ENCODE measurements at places on chromosomes 4 and X. TPM values are rescaled to one million over a fixed set of nuclear protein-coding genes. Genes with fewer than 3 reads are reported as not detected.

DNA sequence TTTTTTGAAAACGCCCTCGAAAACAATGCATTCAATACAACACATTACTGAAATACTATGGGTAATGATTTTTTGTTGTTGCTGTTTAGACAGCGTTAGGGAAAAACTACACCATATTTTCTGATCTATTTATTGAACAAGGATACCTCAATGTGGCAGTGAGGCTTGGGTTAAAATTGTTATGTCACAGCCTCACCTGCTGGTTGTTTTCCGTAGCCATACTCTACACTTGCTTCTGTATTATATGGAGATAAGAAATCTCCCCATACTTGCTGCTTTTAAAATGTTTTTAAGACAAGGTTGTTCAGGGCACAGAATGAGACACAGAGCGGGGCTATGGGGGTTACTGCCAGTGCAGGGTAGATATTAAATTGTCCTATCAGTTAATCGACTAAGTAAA, 221.6 kb upstream of the FTHL17 start:
- no peaks in the 10 kb centered on the region for H3K36me3 ChIP-seq
- H3K4me3 ChIP-seq = no peak overlapping the region
- no peak for DNase-seq

The TMEM150C gene
- total RNA-seq = 7.8 TPM

- H3K27me3 ChIP-seq = no peaks in the 10 kb centered on the region
- no peak for DNase-seq
- peaks cover 4% of the 10 kb centered on the region for H3K4me1 ChIP-seq
- H3K4me3 ChIP-seq = no peak overlapping the region
Measured at GRCh38 chrX:130877892-130878341, 25.1 kb downstream of the ENOX2 start.

DNA sequence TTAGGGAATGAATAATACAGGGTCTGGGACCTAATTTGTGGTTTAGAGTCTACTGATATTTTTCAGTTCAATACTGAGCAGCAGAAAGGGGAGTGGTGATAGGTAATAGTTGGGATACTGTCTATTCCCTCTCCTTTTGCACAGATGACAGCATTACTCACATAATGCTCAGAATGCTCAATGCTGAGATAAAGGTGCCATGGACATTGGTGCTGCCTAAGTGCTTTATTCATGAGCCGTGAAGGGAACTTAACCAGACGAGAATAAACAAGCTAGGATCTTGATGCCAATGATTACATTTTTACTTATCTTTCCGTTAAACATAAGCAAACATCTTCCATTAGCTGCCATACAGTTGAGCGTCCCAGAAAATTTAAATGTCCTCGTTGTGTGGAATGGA, 75.6 kb downstream of the STK32B start:
- H3K4me3 ChIP-seq = no peak overlapping the region
- H3K27ac ChIP-seq = no peak overlapping the region
- H3K4me1 ChIP-seq = no peaks in the 10 kb centered on the region
- H3K36me3 ChIP-seq = no peaks in the 10 kb centered on the region

The IL9R gene
- not detected for total RNA-seq

The GSX2 gene
- 5.6 TPM for total RNA-seq

The TRPC5OS gene
- not detected for total RNA-seq

- H3K27ac ChIP-seq = no peak overlapping the region
- no peaks in the 10 kb centered on the region for H3K36me3 ChIP-seq
- no peak overlapping the region for H3K4me3 ChIP-seq
- no peaks in the 10 kb centered on the region for H3K4me1 ChIP-seq
- H3K27me3 ChIP-seq = no peaks in the 10 kb centered on the region
Measured at GRCh38 chrX:14932136-14932535, 58.9 kb downstream of the MOSPD2 start.

The OTUD6A gene
- total RNA-seq = not detected

The MAPK10 gene
- total RNA-seq = 7.9 TPM

The ZXDB gene
- 7.1 TPM for total RNA-seq

DNA sequence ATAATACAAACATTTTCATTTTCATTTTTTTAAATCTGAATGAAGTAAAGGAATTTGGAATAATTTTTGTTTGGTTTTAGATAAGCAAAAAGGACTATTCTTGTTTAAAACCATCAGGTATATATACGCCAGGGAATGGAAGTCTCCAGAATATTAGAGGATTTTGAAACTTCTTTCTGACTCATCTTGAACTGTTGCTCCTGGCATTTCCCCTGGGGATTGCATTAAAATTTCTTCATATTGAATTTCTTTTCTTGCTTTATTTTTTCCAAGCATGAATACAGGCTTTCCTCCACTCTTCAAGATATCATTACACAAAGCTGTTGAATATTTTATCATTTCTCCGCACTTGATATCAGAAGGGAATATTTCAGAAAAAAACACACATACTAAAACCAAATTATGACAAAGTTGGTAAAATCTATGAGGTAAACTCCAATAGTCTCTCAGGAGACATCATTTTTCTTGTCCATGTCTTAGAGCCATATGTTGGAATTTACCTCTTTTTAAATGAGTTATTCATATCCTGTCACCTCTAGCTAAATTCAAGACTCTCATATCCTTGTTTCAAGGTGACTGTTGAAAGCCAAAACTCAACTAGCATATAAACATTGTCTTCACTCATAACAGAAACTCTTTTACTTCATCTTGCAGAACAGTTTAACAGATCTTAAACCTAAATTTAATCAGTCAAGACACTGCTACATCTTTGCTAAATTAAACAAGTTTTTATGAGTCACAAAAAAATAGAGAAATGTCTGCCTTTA, 20.7 kb upstream of the CSN1S1 start:
- no peak overlapping the region for H3K27ac ChIP-seq
- no peaks in the 10 kb centered on the region for H3K27me3 ChIP-seq
- no peak overlapping the region for H3K4me3 ChIP-seq

- no peak overlapping the region for H3K27ac ChIP-seq
- H3K4me3 ChIP-seq = no peak overlapping the region
- DNase-seq = no peak
Measured at GRCh38 chrX:20499763-20500162, 233.1 kb upstream of the RPS6KA3 start.

DNA sequence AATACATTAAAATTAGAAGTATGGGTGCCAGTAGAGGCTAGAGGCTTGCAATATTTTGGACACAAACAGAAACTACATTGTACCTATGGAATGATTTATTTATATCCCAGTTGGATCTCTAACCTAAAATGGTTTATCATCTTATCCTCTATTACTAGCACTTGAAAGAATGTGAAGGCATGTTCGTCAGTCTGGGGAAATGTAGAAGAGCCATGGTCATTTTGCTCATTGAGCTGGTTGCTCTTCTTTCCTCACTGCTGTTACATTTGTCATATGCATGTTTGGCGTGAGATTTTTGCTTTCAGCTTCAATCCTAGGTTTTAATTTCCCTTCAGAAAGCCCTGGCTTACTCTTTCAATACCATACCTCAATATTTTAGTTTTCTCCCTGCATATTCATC, 82.4 kb upstream of the MYOZ2 start:
- H3K36me3 ChIP-seq = no peaks in the 10 kb centered on the region
- H3K27ac ChIP-seq = no peak overlapping the region
- no peaks in the 10 kb centered on the region for H3K4me1 ChIP-seq
- no peak overlapping the region for H3K4me3 ChIP-seq
- no peak for DNase-seq
- H3K27me3 ChIP-seq = no peaks in the 10 kb centered on the region

The CHIC1 gene
- total RNA-seq = 8.9 TPM

DNA sequence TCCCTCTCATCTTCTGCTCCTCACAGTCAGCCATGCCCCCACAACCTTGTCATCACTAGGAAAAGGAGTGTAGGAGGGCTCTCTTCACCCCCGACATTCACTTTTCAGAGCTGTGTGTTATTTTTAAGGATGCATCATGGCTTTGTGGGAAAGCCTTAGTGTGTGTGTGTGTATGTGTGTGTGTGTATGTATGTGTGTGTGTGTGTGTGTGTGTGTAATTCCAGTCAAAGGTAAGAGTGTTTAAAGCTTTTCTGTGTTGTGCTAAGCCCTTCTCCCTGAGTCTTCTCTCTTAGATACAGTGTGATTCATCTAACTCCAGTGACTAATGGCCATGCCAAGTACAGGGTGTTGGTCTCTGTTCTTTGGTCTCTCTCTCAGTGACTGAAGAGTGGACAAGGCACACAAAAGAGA, 76.6 kb downstream of the CHIC2 start:
- H3K36me3 ChIP-seq = no peaks in the 10 kb centered on the region
- no peaks in the 10 kb centered on the region for H3K4me1 ChIP-seq
- no peak overlapping the region for H3K27ac ChIP-seq

DNA sequence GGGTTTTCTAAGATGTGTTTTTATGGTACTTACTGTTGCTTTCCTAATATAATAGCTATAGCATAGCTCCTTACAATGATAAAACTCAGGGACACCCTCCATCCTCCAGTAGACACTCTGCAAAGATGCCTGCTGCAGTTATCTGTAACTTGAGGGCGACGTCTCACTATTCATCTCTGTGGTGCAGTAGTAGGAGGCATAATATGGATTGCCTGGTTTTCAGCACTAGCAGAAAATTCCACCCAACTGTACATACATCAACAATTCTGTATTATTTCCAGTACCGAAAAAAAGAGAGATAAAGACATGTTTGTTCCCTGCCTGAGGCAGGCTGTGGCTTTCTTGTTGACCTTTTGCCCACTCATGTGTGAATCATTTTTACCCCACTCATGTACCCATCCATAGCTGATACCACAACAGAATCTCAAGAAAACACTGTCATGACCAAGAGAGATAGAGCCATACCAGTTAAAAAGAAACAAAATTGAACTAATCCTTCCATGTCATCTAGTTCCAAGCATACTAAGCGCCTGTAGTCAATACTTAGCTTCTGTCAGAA, 220.1 kb downstream of the RAB28 start:
- H3K27ac ChIP-seq = no peak overlapping the region
- H3K4me3 ChIP-seq = no peak overlapping the region
- H3K36me3 ChIP-seq = peaks cover 4% of the 10 kb centered on the region
- H3K27me3 ChIP-seq = no peaks in the 10 kb centered on the region
- DNase-seq = no peak
- H3K4me1 ChIP-seq = peaks cover 30% of the 10 kb centered on the region

DNA sequence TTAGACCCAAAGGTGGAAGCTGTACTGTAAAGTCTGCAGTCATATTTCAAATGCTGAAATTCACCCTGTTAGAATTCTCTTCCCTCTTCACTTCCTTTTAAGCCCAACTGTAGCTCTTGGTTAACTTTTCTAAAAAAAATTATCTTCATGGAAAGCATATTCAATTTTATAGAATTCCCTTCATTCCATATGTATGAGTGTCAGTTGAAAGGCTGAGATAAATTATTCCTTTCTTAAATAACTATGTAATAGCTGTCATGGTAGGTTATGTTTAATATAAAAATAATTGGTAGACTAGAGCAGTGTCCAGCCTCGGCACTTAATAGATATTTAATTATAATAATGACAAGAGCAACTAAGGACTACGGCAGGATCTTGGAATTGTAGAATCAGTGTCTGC, 16.8 kb upstream of the ARSH start:
- no peaks in the 10 kb centered on the region for H3K27me3 ChIP-seq
- DNase-seq = no peak
- no peak overlapping the region for H3K4me3 ChIP-seq
- no peaks in the 10 kb centered on the region for H3K36me3 ChIP-seq
- H3K27ac ChIP-seq = no peak overlapping the region

DNA sequence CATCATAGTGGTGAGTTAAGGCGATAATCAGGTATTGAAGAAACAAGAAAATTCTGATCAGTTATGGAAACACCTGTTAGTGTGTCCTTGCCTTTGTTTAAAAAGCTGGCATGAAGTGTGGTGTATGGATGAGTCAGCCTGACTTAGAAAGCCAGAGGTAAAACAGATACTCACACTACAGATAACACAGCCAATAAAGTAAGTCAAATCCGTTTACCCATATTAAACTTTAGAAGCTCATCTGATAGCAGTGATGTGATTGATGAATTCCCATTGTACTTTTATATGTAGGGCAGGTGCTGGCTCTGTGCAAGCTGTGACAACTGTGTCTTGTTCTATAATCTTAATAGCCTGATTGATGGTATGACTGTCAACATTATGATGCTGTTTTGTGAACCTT, 1392.7 kb upstream of the IGFBP7 start:
- no peaks in the 10 kb centered on the region for H3K27me3 ChIP-seq
- H3K4me3 ChIP-seq = no peak overlapping the region
- no peaks in the 10 kb centered on the region for H3K36me3 ChIP-seq
- H3K27ac ChIP-seq = no peak overlapping the region

- DNase-seq = no peak
- no peak overlapping the region for H3K27ac ChIP-seq
- no peak overlapping the region for H3K4me3 ChIP-seq
- H3K36me3 ChIP-seq = peaks cover 6% of the 10 kb centered on the region
- peaks cover 8% of the 10 kb centered on the region for H3K4me1 ChIP-seq
- H3K27me3 ChIP-seq = no peaks in the 10 kb centered on the region
Measured at GRCh38 chr4:141011901-141012315, 121.4 kb downstream of the RNF150 start.

- peak within 1 kb of the TSS; percentile 88 for H3K4me3 ChIP-seq
- no peaks in the 10 kb centered on the region for H3K36me3 ChIP-seq
- peaks cover 11% of the 10 kb centered on the region for H3K4me1 ChIP-seq
- peaks cover 74% of the 10 kb centered on the region for H3K27me3 ChIP-seq
- DNase-seq = no peak
Measured at GRCh38 chr4:73869130-73870055, at the start of gene CXCL1. CXCL1 (plus strand) TSS chr4:73869393; CDS start chr4:73869471, 78 bp downstream.

DNA sequence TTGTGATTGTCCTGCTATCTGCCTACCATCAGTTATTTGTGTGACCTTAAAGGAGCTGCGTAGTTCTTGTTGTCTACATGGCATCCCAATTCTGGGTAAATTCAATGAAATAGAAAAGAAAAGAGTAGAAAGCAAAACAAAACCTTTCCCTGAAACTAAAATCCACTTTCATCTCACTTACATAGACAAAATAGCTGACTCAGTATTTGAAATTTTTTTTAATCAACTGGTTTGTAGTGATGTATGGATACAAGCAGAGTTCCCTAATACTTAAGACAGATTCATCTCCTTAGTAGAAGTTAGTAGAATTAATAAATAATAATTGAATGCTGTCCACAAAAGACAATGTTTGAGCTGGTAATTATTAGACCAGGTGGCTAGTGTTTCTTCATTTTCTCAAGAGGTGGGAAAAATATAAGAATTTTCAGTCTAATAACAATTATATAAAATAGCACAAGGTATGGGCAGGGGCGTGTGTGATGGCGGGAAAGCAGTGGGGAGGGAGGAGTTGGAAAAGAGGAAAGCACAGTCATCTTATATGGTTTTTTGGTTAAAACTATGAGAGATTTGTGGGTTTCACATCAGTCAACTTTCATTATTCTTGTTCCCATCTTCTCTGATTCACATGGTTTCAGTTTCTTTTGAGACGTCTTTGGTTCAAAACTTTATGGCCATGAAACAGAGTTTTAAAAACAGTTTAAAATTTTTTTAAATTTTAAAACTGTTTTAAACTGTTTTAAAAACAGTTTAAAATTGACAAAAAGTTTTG, 275.2 kb downstream of the SPRY1 start:
- H3K4me1 ChIP-seq = peaks cover 6% of the 10 kb centered on the region
- no peak for DNase-seq
- H3K27ac ChIP-seq = no peak overlapping the region

Measured in type B pancreatic cell (in vitro differentiated cells).